ENCODE measurements at places on chromosomes 6 and 20. TPM values are rescaled to one million over a fixed set of nuclear protein-coding genes. Genes with fewer than 3 reads are reported as not detected.

DNA sequence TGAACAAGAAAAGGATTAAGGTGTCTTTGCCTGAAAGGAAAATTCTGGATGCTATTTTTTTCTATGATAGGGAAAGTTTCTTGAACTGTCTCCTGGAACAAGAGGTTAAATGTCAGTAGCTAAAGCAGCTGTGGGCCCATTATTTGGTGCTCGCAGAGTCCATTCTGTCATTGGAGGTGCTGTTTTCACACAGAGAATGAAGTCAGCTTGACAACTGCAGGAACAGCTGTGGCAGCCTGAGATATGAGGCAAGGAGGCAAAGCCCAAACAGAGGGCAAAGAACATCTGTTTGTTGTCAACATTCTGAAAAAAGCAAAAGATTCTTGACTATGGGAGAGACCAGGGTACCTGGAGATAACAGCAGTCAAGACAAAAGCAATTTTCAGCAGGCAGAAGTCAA, 548.2 kb downstream of the KIF16B start:
- DNase-seq, result no peak

GRCh38 chr6:117169781-117170281, 95.5 kb upstream of the VGLL2 start:
- no peak for DNase-seq

DNA sequence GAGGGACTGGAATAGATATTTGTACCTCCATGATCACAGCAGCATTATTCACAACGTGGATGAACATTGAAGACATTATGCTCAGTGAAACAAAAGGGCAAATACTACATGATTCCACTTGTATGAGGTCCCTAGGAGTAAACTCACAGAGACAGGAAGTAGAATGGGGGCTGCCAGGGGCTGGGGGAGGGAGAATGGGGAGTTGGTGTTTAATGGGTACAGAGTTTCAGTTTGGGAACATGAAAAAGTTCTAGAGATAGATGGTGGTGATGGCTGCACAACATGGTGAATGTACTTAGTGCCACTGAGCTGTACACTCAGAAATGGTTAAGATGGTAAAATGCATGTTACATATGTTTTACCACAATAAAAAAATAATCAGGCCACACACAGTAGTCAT, 164.3 kb upstream of the RREB1 start:
- DNase-seq, result no peak

GRCh38 chr6:37831457-37831856, 11.9 kb downstream of the ZFAND3 start:
- no peak for DNase-seq

- no peak for DNase-seq
Measured at GRCh38 chr6:50591135-50591534, 122.2 kb upstream of the TFAP2D start.

GRCh38 chr6:25136854-25137253, 142.3 kb upstream of the CARMIL1 start:
- no peak for DNase-seq

DNA sequence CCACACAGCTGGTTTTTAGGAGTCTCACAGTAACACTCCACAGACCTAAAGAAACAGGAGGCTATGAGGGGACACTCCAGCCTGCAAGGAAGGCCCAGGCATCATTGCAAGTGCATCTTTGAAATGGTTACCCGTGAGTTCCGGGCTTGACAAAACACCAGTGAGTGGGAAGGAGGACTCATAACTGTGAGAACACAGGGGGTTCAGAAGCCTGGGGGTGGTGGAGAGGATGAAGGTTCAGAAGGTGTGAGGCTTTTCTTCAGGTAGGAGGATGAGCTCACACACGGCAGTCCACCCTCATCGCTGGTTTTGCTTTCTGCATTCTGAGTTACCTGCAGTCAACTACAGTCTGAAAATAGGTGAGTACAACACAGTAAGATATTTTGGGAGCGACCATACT, 39.9 kb downstream of the MAP7 start:
- no peak for DNase-seq

GRCh38 chr20:34096699-34097444, 15.2 kb downstream of the EIF2S2 start:
- DNase-seq, result no peak

- no peak for DNase-seq
Measured at GRCh38 chr6:15800841-15801617, 138.2 kb upstream of the DTNBP1 start.

DNA sequence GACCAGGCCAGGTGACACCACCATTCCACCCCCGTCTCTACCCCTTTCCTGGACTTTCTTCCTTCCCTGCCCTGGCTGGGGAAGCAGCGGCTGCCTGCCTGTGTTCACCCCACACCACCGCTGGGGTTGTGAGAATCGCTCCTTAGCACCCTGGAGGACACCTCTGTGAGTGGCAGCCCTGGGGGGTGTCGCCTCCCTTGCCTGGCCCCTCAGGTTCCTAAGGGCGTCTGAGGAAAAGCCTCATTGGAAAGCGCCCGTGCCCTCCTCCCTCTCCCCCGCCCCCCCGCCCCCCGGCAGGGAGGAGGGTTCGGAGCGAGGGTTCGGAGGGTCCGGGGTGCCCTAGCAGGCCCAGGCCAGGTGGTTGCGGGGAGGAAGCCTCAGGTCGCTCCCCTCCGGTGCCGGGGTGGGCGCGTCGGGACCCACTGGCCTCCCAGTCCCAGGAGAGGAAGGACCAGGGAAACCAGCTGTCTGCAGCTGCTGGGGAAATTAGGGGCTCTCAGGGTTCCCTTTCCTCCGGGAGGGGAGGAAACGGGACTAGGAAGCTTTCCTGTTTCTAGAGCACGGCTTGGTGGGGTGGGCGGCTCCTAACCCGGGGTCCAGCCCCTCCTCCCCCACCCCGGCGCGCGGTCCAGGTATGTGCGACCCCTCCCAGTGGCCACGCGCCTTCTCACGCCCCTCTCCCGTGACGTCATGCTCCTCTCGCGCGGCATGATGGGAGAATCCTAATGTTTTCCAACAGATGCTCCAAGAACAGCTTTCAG, at the start of gene PHACTR3:
PHACTR3 (plus strand) TSS at position 760 of the 761 bp plus-strand sequence. CDS start 475 bp downstream, outside the sequence.
- DNase-seq, result no peak

- DNase-seq, result no peak
Measured at GRCh38 chr20:39398656-39399055, 436.5 kb downstream of the DHX35 start.

ZNF341 gene
- 2.0 TPM for total RNA-seq

NHSL1 gene
- 3.9 TPM for total RNA-seq

MYLK4 gene
- total RNA-seq, result 0.90 TPM

ESR1 gene
- 0.28 TPM for total RNA-seq

Measured in adrenal gland (tissue), 19 donors.